Activated T-helper 9 cell treated with anti-CD3 and anti-CD28 coated beads, Interleukin-2, amount 50 U/mL, for 16 hours (primary cell): ENCODE measurements at places on chromosomes 2 and 18.

DNA sequence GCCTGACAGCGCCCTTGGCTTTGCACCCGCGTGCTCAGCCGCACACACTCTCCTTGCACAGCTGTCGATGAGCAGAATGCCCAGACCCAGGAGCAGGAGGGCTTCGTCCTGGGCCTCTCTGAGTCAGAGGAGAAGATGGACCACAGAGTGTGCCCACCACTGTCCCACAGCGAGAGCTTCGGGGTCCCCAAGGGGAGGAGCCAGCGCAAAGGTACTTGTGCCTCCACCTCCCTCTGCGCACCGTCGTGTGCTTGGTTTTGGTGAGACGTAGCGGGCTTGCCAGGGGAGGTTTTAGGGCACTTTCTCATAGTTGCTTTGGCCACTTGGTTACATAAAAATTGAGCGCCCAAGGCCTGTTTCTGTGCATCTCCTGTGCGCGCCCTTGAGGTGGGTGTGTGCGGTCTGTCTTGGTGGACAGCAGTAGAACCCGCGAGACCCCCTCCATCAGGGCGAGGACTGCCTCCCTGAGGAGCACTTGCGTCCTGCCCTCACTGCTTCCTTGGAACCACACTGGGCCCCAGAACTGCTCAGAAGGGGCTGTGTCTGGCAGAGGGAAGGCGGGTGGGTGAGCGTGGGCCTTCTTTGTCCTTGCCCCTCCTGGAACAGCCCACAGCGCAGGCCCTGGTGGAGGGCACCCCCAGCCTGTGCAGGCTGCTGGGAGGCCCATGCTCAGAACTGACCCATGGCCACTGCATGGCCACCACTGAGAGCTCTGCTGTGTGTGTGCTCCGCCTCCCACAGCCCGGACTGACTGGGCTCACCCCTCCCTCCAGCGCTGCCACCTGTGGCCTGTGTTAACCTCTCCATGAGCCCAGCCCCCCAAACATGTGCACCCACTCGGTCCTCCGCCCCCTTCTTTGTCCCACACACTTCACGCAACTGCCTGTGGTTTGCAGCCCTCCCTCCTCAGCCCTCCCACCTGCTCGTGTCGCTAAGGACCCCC lies 95.9 kb downstream of the DGKD start:
- DNase-seq = no peak

- no peak for DNase-seq
Measured at GRCh38 chr2:7517088-7517487, 599.9 kb downstream of the RNF144A start.

DNA sequence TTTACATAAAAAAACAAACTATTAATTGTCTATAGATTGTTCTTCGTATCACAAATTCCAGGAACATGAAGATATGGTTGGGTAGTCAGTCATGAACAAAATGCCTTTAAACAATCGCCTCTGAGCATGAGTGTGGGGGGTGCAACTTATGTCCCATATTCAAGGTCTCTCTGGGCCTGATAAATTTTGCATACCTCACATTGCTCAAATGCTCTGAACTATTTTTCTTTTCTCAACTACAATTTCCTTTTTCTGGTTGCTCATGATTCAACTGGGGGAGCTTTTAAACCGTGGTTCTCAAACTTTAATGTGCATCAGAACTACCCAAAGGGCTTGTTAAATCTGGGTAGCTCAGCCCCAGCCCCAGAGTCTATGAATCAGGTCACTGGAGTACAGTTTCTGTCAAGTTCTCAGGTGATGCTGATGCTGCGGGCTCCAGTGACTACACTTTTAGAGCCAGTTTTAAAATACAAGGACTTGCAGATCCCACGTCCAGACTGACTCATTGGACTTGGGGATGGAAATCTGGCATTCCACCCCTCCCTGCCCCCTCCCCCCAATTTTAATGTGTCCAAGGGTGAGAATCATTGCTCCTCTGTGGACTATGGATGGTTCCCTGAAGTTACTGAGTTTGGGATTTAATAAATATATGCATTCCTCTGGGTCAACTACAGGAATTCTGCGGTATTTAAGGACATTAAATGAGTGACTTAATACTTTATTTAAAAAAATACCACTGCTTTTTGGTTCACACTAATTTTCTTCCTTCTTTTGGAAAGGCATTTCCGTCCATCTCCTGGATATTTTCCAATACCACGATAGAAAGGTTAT lies 1.5 kb upstream of the GPD2 start:
- no peak for DNase-seq

- DNase-seq = no peak
Measured at GRCh38 chr18:39772155-39772919, 2182.7 kb upstream of the PIK3C3 start.

- DNase-seq = no peak
Measured at GRCh38 chr2:216608525-216608924, 24.7 kb upstream of the IGFBP2 start.

DNA sequence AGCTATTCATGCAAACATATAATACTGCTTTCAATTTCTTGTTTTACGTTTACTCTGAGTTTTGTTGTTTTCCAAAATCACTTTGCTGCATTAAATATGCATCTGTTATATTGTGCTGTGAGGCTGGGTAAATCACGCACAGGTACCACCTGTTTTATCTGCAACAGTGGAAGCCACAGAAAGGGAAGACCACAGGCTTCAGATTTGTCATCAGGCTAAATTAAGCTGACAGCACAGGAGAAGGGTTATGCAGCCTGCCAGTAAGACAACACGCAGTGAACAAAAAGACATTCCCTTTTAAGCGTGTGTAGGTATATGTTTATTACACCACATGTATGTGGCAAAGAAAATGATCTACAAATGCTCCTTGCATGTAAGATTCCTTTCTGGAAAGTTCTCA lies 38.2 kb downstream of the ZNF516 start:
- DNase-seq = no peak

- DNase-seq = no peak
Measured at GRCh38 chr18:11520536-11520935, 88.9 kb upstream of the SLC35G4 start.

GRCh38 chr2:100124761-100125160 lies 17.6 kb downstream of the AFF3 start:
- DNase-seq = no peak

- DNase-seq = no peak
Measured at GRCh38 chr2:59029058-59029457, 787.9 kb upstream of the FANCL start.

DNA sequence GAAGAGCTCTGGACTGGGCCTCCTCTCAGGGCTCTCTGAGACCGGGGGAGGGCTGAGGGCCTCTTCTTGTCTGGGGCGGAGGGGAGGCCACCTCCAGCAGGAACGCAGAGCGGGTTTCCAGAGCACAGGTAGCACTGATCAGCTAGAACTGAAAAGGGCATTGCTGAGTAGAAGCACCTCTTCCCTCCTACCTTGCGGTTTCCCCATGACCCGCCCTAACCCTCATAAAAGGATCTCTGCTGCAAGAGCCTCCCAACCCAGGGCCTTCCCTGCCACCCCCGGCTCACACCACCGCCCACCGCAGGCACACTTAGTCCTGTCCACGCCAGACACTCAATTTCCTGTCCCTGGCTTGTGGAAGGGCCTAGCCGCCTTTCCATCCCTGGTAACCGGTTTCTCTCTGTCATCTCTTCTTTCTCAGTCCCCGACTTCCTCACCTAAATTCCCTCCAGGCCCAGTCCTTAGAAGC lies 966 bp downstream of the ADCY3 start:
- peak; percentile 33 for DNase-seq

GRCh38 chr2:152413228-152414030 lies 78.5 kb downstream of the FMNL2 start:
- DNase-seq = no peak

GRCh38 chr2:55420871-55421270 lies 1.2 kb upstream of the CCDC88A start:
- no peak for DNase-seq

DNA sequence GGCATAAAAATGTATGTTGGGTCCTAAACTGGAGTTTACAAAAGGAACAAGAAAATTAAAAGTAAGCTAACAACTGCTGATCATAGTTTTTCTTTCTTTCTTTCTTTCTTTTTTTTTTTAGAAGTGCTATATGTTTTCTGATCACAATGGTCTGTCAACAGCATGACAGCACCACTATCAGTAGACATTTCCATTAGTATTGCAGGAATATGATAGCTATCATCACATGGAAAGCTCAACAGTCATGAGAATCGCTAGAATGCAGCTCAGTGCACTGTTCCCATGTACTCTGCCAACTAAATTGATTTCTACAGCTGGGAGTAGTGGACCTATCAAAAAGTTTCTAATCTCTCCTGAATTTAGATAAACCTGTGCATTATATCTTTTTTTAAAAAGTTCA lies 950.3 kb upstream of the ACVR2A start:
- no peak for DNase-seq

GRCh38 chr2:64128943-64129391 lies 15.3 kb downstream of the PELI1 start:
- DNase-seq = no peak

DNA sequence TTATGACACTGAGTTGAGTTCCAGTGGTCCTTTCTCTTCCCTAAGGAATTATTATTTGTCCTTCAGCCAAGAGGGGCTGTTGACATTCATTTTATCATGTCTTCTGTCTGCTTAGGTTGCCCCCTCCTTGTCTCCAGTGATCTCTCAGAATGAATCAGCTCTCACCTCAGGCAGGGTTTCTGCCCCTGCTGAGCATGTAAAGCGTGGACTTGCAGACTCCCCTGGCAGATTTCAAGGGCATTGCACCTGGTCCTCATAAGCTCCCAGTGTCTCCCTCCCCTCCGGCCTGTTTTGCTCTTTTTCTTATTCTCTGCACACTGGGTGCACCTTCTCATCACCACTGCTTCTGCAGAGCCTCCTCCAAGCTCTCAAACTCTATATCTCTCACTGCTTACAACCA lies 188.4 kb downstream of the KCNS3 start:
- DNase-seq = no peak

- no peak for DNase-seq
Measured at GRCh38 chr2:46299365-46300263, 2.4 kb downstream of the EPAS1 start.

- DNase-seq = peak; percentile 69
Measured at GRCh38 chr2:238231251-238231793, 8.5 kb downstream of the HES6 start.

GRCh38 chr2:197777823-197778407 lies 7.2 kb downstream of the BOLL start:
- no peak for DNase-seq

GRCh38 chr2:172735582-172736423 lies at the start of gene RAPGEF4:
TSS of gene RAPGEF4 (plus strand) at chr2:172735845. CDS start at chr2:172735984, 139 bp downstream.
- no peak for DNase-seq

DNA sequence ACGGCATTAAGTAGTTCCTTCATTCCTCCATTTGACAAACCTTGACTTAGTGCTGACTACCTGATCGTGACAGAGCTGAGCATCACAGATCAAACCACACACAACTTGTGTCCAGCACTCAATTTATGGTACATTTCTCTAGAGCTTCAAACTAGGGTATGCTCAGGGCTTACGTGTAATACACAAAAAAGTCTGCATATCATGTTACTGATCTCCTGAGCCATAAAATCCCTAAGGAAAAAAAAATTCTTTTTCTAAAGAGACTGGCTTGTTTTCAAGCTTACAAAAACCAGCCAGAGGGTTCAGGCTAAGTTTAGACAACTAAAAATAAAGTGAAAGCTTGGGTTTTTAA lies 88.0 kb upstream of the ALKAL2 start:
- no peak for DNase-seq

GRCh38 chr18:28002841-28003240 lies 174.1 kb downstream of the CDH2 start:
- DNase-seq = no peak

- peak; percentile 54 for DNase-seq
Measured at GRCh38 chr18:5296706-5297320, 1.3 kb upstream of the ZBTB14 start.

DNA sequence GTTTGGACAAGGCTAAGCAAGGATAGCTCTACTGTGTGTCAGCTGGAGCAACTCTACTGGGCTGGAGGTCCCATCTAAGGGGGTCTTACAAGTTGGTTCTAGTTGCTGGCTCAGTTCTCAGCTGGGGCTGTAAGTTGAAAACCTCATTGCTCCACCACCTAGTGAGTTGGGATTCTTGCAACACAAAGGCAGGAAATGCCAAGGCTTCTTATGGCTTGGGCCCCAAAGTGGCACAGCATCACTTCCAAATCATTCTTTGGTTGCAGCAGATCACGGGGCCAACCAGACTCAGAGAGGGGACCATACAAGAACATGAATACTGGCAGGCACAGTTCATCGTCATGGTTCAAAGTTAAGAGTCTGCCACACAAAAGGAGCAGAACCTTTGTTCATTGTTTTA lies 332.7 kb downstream of the LRRTM1 start:
- DNase-seq = no peak

- no peak for DNase-seq
Measured at GRCh38 chr2:11591091-11591490, 57.2 kb downstream of the GREB1 start.

DNA sequence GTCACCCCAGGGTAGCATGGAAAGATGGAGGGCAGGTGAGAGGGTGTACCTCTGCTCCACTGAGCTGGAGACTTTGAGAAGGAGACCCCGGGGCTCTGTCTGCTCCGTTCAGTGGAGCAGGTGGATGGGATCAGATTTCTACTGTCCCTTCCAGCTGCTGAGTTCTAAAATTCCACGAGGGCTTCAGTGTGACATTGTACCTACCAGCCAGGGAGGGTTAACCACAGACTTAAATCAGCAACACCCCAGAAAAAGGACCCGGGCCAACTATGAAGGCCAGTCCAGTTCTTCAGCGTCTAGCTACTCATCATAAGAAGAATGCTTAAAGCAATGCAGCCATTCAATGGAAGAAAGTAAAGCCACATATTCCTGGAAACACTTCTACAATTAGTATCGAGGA lies 23.8 kb downstream of the STAT1 start:
- DNase-seq = no peak

GRCh38 chr2:44953499-44953883 lies 12.0 kb downstream of the SIX3 start:
- no peak for DNase-seq

DNA sequence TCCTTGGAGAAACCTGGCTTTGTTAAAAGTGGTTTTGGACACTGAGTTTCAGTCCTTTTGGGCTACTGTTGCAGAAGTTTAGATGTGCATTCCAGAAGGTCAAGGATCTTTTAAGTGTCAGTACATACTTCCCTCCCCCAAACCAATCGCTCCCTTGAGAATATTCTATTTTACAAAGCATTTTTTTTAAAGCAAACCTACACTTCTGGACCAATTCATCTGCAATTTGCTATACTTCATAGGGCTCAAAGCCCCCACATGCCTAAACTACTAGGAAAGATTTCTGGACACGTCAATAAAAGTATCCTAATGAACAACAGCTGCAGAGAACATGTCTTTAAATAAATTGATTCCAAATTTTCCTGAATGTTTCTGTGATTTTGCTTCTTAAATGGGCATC lies 157.6 kb downstream of the RDH14 start:
- no peak for DNase-seq

DNA sequence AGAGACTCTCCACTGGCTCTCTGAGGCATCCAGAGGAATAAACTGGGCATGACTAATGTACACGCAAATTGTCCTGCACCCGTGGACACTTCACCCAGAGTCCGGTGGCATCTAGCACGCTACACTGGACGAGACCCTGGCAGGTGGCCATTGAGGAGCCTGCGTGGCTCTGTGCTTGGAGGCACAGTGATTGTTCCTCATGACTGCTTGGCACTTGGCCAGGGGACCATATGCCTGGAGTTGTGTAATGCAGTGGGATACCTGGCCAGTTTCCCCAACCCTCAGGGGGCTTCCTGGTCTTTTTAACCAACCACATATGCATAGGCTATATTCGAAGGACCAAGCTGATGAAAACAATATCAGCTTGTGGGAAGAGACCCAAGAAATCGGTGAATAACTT lies 66.6 kb downstream of the MTCL1 start:
- no peak for DNase-seq
